Cortex of kidney (tissue), 1 donor: ENCODE measurements at places on chromosomes 3 and 15.

DNA sequence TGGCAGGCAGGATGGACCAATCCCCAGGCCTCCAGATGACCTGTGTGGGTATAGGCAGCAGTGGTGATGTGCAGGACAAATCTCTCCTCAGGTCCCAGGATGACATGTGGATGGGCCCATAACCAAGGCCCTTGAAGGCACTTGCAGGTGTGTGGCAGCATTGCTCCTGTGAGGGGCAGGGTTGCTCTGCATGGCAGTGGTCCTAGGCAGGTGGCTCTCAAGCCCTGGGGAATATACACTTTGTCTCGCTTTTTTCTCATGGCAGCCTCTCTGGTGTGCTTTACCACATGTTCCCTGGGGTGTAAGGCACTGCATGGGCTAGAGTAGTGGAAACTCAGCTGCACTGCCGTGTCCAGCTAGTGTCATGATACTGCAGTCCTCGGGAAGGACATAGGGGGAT lies 503.6 kb downstream of the UNC13C start:
- DNase-seq, result no peak

- DNase-seq, result no peak
Measured at GRCh38 chr3:175617247-175617646, 758.1 kb downstream of the NAALADL2 start.

DNA sequence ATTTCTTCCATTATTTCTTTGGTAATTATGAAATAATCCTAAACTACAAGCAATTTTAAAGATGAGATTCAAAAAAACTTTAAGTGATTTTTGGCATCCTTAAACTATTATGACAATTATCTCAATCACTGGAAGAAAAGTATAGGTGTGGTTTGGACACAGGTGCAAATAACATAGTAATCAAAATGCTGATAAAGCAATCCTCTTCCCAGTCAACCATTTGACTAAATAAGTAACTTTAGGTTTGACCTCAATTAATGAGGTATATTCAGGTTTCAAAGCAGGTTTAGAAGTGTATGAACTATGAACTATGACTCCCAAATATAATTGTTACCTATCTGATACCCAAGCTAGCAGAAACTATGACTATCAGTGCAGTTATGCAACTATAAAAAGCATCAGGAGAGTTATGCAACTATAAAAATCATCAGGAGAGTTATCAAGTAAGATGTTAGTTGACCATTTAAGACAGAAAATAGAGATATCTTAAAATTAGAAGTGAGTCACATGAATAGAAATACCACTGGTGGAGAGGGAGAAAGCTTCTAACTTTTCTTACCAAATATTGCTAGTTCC lies 8.9 kb upstream of the CNTN3 start:
- no peak for DNase-seq

GRCh38 chr3:182886497-182886896 lies 93.2 kb downstream of the ATP11B start:
- no peak for DNase-seq

- DNase-seq, result no peak
Measured at GRCh38 chr3:129783470-129783869, 110.0 kb downstream of the TMCC1 start.

GRCh38 chr3:75737831-75738493 lies 47.4 kb downstream of the ZNF717 start:
- DNase-seq, result no peak

GRCh38 chr15:78944669-78945407 lies at the start of gene CTSH:
Gene CTSH (minus strand): TSS chr15:78945046. CDS start chr15:78944981, 65 bp downstream.
- peak; percentile 30 for DNase-seq

- DNase-seq, result no peak
Measured at GRCh38 chr3:126135406-126136076, 44.8 kb downstream of the ALDH1L1 start.

- DNase-seq, result no peak
Measured at GRCh38 chr3:1082108-1082507, 10.7 kb upstream of the CNTN6 start.

DNA sequence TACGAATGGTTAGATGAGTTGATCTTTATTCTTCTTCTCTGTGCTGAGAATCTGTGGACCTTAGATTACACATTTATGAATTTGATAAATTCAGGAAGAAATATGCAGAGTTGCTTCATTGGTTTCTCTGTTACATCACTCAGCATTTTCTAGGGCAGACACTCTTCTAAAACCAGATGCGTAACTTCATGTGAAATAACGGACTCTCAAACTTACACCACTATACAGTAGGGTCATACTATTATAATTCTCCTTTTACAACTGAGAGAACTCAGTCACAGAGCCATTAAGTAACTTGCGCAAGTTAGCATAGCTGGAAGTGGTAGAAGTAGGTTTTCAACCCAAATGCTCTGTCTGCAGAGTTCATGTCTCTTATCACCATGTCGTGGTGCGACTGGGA lies 5.7 kb downstream of the TMEM207 start:
- no peak for DNase-seq

DNA sequence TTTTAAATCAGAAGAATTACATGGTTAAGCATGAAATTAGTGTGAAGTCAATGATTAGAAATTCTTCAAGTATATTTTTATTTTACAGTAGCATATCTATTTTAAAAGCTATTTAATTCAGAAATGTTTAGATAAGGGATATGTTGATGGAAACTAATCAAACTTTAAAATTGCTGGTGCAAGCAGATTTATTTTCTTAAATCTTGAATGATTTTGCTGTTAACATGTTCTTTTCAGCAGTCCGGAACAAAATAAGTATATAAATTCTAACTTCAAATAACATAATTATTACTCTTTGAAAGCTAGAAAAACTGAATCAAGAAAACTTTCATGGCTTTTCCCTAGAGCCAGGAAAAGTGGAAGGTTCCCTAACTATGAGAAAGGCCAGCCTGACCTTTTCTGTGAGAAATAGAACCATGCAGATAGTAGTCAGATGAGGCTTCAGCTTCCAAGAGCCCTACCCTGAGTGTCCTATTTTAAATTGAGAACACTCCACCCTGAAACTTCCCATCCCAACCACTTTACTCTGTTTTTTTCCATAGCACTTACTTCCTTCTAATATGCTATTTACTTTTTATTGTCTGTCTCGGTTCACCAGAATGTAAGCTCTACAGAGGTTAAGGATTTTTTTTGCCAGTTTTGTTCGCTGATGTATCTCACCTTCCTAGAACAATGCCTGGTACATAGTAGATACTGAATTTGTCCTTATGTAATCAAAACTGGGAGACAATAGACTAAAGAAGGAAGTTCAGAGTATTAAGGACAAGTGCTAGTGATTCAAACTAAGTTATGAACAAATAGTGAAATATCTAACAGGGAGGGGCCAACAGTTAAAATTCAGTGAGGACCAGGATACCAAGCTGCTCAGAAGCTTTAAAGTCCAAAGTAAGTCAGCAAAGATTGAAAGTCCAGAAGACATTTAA lies 66.8 kb downstream of the CD200R1L start:
- no peak for DNase-seq

GRCh38 chr3:6585360-6585759 lies 275.6 kb upstream of the GRM7 start:
- DNase-seq, result no peak

- DNase-seq, result no peak
Measured at GRCh38 chr3:43581343-43581742, 40.5 kb downstream of the ANO10 start.

DNA sequence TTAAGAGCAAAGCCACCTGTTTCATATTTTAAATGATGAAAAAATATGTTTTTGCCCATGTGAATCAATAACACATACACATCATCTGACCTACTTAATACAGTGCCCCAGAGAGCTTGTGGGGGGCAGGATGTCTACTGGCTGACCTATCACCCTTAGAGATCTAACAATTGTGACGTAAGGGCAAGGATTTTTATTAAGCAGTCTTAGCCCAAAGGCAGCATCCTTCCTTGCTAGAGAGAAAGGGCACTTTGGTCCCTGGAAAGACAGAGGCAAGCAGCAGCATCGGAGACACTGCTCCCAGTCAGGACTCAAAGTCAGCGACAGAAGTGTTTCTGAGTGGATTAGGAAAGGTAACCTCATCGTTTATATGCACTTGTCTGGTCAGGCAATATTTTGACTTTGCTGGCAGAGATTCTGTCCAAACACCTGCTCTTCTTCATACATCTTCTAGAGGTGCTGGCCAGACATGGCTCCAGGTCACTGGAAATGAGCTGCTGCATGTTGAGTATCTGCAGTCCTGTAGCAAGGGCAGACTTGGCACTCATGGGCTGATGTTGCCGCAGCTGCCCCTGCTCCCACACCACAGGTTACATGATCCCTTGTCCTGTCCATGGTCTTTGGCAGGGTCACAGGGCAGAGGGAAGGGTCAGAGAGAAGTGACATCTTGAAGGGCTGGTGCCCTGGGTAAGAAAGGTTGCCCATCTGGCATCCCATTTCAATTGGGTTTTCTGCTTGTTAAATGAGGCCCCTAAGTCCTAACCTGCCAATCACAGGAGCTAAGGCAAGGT lies 1.8 kb downstream of the CXCR6 start:
- DNase-seq, result no peak

GRCh38 chr3:103308921-103309320 lies 874.1 kb downstream of the ZPLD1 start:
- no peak for DNase-seq

GRCh38 chr3:127238602-127239001 lies 45.7 kb downstream of the PRR23E start:
- no peak for DNase-seq

DNA sequence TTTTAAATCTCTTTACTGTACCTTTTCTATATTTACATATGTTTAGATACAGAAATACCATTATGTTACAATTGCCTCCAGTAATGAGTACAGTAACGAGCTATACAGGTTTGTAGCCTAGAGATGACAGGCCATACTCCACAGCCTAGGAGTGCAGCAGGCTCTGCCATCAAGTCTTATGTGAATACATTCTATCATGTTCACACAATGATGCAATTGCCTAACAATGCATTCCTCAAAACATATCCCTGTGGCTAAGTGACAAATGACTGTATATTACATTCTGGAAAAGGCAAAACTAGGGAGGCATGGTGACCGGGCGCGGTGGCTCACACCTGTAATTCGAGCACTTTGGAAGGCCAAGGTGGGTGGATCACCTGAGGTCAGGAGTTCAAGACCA lies 192.4 kb upstream of the IGF1R start:
- no peak for DNase-seq

DNA sequence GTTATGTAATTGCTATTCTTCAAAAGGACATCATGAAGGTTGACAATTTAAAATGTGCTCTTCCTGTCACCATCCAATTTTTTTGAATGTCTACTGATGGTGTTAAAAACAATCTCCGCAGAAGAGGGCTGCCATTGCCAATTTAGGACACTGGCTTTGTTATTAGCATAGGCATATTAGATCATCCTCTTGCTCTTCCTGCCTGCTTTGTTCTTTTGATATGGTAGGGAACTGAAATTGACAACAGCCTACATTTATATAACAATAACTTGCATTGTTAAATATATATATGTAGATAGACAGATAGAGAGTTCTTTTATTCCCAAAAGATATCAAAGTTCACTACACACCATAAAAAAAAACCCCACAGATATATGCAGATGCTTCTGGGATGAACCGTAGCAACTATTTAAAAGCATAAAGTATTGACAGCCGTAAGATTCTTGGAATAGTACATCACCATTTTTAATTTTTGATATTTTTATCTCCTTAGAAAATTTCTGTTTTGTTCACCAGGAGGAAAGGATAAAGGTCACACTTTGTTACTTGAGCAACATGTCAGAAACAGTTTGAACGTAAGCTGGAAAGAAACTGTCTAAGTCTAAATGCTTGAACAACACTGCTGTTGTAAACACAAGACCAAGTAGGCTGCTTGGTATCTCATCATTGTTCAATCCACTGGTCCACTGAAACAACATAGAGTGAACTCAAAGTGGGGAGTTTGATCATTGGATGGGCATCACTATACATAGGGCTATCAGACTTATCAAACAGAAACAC lies 66.5 kb downstream of the MDFIC2 start:
- no peak for DNase-seq

DNA sequence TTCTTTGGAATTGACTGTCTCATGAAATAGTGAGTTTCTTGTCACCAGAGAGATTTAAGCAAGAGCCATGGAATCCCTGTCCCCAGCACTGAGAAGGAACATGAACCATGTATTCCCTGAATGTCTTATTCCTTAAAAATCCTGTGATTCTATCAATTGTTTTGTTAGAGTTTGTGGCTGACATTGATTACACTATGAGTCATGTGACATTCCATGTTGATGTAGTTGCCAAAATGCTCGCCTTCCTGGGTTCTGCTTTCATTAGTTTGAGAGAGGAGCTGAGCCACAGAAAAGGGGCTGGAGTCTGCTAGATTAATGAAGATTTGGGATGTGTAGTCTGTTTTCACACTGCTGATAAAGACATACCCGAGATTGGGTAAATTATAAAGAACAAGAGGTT lies 294.9 kb upstream of the CTDSPL start:
- no peak for DNase-seq

- DNase-seq, result no peak
Measured at GRCh38 chr3:50573566-50574443, 4.5 kb downstream of the HEMK1 start.

GRCh38 chr15:76711351-76711827 lies 193.8 kb downstream of the SCAPER start:
- no peak for DNase-seq

GRCh38 chr3:148297013-148297412 lies 400.7 kb upstream of the AGTR1 start:
- DNase-seq, result no peak

DNA sequence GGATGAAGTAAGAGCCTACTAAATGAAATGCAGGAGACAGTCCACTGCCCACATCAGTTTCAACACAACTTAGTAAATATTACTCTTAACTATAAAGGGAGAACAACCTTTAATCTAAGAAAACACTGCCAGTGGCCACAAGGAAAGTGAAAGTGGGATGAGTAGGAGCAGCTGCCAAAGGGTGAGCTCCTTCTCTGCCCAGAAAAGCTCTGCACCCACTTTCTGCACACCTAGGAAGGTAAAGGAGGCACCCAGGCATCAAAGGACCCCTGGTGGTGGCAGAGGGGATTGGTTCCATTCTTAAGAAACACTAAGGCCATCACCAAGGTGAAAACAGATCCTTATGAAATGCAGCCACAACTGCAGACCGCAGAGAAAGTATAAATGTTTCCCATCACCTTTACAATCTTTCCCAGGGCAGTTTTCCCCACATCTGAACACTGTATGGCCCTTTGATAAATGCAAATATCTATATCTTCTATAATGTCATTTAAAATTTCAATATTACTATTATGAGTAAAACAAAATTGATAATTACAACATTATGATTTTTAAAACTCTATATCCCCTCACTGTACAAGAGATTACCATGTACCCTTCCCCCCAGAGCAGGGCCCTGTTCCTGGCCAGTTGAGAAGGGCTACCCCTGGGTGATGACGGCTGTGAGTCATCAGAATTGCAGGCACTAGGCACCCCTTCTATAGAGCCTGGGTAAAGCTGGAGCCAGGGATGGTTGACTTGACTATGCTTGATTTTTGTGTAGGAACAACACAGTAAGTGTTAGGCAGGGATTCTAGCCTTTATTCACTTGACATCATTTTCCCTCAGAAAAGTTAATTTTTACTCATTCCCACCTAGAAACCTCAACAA lies 92.0 kb downstream of the SNRK start:
- DNase-seq, result no peak
